Stimulated activated CD4-positive, alpha-beta T cell treated with anti-CD3 and anti-CD28 coated beads, Interleukin-1b, Interleukin-23, amount 100 ng/mL, for 48 hours (primary cell): ENCODE measurements at places on chromosomes 16 and 17.
A peak's percentile ranks its signal among the peaks of the same experiment; 100 is the strongest.

GRCh38 chr16:60731329-60732050 is 1304.7 kb downstream of the CDH8 start:
- no peak for DNase-seq

GRCh38 chr16:4414187-4414917 is 2.0 kb downstream of the CORO7 start:
- DNase-seq = peak; percentile 89

GRCh38 chr17:82419540-82419939 is 1.2 kb upstream of the OGFOD3 start:
- DNase-seq = no peak

GRCh38 chr17:56173026-56173425 is 19.8 kb downstream of the ANKFN1 start:
- DNase-seq = no peak

- DNase-seq = no peak
Measured at GRCh38 chr16:17360693-17361122, 110.1 kb downstream of the XYLT1 start.

DNA sequence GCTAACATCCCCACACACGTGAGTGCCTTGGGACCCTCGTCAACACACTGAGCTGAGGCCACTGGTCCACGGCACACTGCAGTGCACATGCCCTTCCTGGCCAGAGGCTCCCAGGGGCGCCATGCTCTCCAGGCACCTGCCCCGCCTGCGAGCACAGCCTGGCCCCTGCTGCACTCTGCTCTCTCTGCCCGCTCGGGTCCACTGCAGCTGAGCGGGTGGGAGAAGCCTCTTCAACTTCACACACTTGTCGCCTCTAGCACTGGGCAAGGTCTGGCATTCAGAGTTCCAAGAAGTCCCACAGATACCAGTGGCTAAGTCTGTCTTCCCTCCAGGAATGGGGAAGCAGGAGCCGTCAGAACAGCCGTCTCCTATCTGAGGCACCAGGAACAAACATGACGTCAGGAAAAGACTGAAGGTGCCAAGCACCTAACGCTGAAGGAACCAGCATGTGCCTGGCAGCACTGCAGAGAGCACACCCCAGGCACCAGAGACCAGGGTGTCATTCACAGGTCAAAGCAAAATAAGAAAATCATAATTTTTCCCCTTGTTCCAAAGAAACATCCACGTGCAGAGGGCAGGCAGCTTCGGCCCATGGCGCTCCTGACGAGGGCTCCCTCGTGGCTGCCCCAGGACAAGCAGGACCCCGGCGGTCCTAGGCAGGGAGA is 82.9 kb downstream of the ZNF778 start:
- DNase-seq = no peak

DNA sequence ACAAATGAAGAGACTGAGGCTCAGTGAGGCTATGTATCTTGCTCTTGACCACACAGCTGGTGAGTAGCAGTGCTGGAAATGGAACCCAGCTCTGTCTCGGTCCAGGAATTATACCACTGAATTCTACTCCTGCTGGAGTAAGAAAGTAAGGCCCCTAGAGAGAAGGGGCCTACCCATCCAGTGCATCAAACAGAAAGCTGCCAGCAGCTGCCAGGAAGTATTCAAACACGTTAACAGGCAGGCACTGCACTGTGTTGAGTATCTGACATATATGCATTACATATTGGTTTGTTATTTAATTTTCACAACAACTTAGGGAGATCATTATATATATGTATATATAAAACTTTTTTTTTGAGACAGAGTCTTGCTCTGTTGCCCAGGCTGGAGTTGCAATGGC is 4.0 kb downstream of the ARL5C start:
- no peak for DNase-seq

DNA sequence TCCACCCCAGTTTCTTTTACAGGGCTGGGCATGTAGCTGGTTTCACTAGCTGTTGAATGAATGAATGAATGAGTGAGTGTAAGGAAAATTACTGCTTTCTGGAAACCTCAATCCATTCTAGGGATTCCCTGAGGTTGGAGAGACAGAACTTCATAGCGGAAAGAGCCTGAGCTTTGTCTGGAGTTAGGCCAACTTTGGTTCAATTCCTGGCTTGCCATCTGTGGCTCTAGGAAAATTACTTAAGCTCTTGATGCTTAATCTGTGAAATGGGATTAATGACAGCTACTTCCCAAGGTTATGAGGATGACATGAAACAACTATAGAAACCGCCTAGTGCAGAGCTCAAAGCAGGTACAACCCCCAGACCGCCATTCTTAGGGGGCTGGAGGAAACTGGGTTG is 76.3 kb upstream of the AXIN2 start:
- DNase-seq = no peak

DNA sequence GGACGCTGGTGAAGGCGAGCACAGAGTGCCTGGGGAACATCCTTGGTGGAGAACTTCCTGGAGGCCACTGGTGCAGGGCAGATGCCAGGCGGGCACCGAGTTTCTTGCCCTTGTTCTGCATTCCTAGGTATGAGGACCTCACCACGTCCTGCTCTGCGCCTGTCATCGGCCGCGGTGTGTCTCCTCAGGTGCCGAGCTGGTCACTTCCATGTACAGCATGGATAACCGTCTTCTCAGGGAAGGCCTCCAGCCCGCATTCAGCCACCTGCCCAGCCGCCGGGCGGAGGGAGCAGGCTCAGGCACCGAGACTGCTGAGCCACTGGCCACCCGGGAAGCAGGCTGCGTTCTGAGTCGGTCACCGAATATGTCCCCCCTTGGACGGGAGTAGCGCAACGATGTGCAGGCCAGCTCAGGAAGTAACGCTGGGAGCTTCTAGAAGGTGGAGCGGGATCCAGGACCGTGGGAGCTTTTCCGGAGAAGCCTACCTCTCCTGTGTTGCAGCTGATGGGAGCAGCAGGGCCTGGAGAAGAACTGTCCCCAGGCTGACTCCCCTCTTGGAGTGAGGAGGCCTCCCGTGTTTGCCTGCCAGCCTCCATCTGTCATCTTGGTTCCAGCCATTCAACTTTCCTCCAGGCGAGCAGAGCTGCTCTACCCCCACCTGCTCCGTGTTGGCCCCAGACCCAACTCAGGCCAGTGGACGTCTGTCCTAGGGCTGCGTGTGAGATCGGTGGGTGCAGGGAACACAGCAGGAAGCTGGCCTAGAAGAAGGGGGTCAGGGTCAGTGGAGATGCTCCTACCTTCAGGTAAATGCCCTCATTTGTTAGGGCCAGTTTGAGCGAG is 2.1 kb upstream of the BAIAP2 start:
- DNase-seq = no peak

DNA sequence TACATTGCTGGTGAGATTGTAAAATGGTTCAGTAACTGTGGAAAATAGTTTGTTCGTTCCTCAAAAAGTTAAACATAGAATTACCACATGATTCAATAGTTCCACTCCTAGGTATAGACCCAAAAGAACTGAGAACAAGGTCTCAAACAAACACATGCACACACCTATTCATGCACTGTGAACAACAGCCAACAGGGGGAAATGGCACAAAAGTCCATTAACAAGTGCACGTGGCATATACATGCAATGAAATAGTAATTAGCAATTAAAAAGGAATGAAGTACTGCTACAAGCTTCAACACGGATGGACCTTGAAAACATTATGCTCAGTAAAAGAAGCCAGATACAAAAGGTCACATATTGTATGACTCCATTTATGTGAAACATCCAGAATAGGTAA is 23.8 kb downstream of the SDK2 start:
- no peak for DNase-seq

- no peak for DNase-seq
Measured at GRCh38 chr17:8685381-8685780, 54.9 kb upstream of the MYH10 start.

DNA sequence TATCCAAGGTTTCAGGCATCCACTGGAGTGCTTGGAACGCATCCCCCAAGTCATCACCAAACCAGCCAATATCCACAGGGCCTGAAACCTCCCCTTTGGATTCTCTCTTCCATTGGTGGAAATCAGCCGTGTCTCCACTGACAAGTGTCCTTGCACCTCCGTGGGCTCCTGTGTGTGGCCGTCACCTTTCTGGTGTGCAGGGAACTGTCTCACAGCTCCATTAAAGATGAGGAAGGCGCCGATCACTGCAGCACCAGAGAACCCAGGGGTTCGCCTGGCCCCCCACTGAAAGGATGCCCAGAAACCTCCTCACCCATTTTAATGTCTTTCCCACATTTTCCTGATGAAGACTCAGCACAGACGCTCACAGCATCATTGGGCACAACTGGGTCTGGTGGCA is 17.8 kb upstream of the METRNL start:
- DNase-seq = no peak

GRCh38 chr17:32444301-32445073 is at the start of gene PSMD11:
Gene PSMD11, plus strand, starts transcription at chr17:32444510. Its CDS starts 14 bp downstream, at chr17:32444524.
- peak; percentile 99 for DNase-seq

DNA sequence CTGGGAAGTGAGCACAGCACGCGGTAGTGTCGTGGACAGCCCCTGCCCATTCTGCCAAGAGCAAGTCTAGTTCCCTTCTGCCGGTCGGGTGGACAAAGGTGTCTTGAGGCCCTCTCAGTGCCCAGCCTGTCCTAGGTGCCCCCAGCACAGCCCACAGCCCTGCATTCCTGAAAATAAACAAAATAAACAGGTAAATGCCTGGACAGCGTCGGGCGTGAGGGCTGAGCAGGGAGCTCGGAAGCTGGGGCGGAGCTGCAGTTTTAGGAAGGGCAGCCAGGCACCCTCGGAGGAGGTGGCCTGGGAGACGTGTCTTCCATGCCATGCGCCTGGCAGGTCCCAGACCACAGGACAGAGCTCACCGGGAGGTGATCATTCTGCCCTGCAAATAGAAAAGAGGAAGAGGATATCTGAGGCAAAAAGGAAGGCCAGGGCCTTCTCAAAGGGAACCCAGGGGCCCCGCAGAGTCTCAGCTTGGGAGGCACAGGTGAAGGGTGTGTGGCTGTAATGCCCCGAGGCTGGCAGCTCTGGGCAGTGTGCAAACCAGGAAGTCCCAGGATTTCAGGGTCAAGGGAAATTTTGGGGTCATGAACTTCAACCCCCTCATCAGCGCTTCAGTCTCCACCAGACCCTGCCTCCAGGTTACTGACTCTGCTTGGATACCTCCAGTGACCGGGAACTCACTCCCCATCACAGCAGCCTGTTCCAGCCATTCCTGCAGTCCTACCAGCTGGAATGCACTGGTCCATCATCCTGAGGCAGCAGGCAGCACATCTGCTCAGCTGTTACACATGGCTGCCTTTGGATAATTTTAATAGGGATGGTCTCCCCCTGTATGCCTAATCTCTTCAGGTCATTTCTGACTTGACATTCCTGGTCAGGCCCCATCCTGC is 1.7 kb downstream of the ZNF469 start:
- no peak for DNase-seq

DNA sequence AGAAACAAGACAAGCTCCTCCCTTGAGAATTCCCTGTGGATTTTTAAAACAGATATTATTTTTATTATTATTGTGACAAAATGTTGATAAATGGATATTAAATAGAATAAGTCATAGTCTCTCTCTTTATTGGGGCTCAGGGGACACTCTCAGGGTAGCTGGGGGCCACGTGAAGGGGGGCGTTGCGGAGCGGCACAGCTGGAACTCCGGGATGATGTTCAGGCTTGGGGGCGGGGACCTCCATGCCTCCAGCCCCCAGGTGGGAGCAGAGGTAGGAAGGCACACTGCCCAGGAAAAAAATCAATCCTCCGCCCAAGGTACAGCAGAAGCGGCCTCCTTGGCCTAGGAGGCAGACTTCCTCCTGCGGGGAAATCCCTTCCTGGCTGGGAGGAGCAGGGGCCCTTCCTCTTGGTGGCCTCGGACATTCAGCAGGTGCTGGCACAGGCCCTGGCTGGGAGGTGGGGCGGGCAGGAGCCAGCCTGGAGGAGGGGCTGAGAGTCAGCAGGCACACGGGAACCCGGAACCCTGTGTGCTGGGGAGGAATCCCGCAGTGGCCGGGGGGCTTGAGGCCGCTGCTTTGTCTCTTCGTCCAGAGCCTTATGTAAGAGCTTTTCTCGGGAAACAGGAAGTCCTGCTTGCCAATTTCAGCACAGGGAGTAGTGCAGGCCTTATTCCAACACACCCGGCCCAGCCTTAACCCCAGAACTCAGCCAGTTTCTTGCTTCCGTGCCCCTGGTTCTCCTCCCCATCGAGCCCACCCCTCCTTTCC is 591 bp upstream of the TNFSF13 start:
- DNase-seq = no peak

DNA sequence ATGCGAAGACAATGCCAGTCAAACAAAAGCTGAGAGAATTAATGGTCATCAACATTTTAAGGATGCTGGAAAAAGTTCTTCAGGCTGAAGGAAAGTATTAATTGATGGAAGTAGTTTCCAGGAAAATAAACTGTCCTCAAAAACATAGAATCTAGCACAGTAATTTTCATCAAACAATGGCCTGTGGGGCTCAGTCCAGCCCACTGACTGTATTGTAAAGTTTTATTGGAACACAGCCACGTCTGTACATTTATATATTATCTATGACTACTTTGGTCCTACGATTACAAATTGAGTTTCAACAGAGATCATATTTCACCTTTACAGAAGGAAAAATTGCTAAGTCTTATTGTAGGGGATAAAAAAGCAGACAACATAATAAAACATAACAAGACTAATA is 484.5 kb downstream of the KCNJ2 start:
- DNase-seq = no peak

DNA sequence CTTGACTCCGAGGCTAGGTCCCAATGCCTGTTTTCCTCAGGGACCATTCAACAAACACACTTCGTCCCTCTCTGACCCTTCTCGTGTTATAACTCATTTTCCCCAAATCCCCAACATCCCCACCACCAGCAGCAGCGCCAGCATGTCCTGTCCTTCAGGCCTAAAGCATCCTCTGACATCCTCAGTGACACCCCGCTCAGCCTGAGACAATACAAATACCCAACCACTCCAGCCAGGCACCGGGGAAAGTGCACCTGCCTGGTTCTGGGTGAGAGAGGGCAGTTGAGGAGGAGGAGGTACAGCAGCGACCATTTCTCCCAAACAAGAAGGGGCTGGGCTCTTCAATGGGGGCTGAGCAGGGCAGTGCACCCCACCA is 4.7 kb downstream of the MNT start:
- DNase-seq = no peak

GRCh38 chr16:56938664-56939513 is 6.9 kb downstream of the HERPUD1 start:
- DNase-seq = peak; percentile 71

DNA sequence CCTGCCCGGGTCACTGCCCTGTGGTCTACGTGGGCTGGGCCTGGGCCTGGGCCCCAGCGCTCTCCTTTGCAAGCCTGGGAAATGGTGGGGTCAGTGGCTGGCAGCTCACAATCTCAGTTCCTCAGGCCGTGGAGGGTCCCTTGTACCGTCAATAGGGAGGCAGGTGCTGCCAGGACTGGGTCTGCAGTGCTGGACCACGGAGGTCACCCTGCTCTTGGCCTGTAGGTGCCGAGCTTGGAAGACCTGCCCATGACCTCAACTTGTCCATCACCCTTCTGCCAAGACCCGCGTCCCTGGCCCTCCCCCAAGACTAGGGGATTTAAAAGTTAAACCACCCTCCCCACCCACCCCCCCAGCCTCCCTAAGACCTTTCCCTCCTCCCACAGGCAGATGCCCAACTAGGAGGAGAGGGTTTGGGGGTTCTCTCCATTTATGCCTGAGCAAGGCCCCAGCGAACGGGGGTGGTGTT is 2.5 kb downstream of the TBX2 start:
- no peak for DNase-seq
